Stimulated activated CD8-positive, alpha-beta memory T cell treated with anti-CD3 and anti-CD28 coated beads, Interleukin-15, amount 100 ng/mL, for 24 hours (primary cell): ENCODE measurements at places on chromosomes 6 and 20.

GRCh38 chr6:678520-678919 lies 14.4 kb downstream of the EXOC2 start:
- DNase-seq, result no peak

DNA sequence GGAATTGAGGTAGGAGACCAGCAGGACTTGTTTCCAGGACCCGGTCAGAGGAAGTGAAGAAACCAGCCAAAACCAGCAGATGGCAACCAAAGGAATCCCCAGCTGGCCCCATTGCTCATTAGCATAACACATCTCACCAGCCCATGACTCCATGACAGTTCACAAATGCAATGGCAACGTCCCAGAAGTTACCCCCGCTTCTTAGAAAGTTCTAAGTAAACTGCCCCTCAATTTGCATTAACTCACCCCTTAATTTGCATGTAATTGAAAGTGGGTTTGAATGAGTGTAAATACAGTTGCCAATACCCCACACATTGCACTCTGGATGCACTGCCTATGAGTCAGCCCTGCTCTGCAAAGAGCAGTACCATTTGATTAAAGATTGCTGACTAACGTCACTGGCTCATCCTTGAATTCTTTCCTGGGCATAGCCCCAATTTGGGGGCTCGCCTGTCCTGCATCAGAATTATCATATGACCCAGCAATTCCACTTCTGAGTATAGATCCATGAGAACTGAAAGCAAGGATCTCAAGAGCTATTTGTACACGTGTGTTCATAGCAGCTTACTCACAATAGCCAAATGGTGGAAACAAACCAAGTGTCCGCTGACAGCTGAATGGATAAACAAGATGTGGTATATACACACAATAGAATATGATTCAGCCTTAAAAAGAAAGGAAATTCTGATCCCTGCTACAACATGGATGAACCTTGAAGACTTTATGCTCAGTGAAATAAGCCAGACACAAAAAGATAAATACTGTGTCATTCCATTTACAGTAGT lies 36.4 kb downstream of the MYLK4 start:
- no peak for DNase-seq

GRCh38 chr20:47622118-47622665 lies 120.5 kb downstream of the NCOA3 start:
- DNase-seq, result no peak

GRCh38 chr6:166560222-166560621 lies 26.3 kb downstream of the RAMACL start:
- no peak for DNase-seq
